T-helper 17 cell (primary cell): ENCODE measurements at places on chromosomes 5 and 9. TPM values are rescaled to one million over a fixed set of nuclear protein-coding genes. Genes with fewer than 3 reads are reported as not detected.

DNA sequence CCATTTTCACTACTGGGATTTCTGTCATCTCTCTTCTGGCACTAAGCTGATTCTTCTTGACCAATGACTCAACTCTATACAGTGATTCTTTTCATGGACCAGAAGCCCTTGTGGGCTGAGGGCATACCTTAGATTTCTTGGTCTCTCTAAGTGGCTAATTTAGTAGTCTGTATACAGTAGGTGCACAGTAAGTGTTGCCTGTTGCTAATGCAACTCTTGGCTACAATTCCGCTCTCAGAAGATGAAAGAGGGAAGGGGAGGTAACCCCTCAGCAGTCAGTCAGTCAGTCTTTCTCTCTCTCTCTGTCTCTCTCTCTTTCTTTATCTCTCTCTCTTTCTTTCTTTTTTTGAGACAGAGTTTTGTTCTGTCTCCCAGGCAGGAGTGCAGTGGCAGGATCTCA lies 115.1 kb upstream of the PANK3 start:
- peaks cover 4% of the 10 kb centered on the region for H3K4me1 ChIP-seq
- no peak overlapping the region for H3K4me3 ChIP-seq
- H3K27me3 ChIP-seq, result peaks cover 59% of the 10 kb centered on the region
- no peak for DNase-seq
- peaks cover 3% of the 10 kb centered on the region for H3K36me3 ChIP-seq

- peaks cover 21% of the 10 kb centered on the region for H3K4me1 ChIP-seq
- H3K4me3 ChIP-seq, result peak overlapping the region; percentile 84
- H3K27ac ChIP-seq, result peak overlapping the region; percentile 78
- H3K36me3 ChIP-seq, result no peaks in the 10 kb centered on the region
- DNase-seq, result no peak
Observed at GRCh38 chr5:68711293-68712200, 382.3 kb upstream of the SLC30A5 start.

DNA sequence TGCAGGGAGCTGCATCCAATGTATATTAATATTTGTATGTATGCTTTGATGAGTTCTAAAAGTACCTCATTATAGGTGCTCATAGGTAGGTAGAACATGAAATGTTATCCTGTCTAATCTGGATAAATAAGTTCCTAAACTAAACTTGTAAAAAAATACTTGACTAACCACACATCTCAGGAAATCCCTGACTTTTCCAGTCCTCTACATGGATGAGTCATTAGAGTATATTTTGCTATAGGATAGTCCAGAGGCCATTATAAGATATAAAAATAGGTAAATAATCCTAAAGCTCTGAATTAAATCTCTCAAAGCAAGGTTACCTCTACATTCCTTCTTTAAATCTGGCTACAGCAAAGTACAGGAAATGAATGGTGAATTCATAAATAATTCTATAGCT lies 404.3 kb downstream of the RAB3C start:
- no peak overlapping the region for H3K4me3 ChIP-seq
- peaks cover 2% of the 10 kb centered on the region for H3K36me3 ChIP-seq
- peaks cover 9% of the 10 kb centered on the region for H3K4me1 ChIP-seq
- no peaks in the 10 kb centered on the region for H3K27me3 ChIP-seq
- no peak for DNase-seq
- no peak overlapping the region for H3K27ac ChIP-seq

GRCh38 chr9:36803961-36804360 lies 230.1 kb downstream of the PAX5 start:
- H3K27ac ChIP-seq, result no peak overlapping the region
- DNase-seq, result no peak
- peaks cover 45% of the 10 kb centered on the region for H3K27me3 ChIP-seq

DNA sequence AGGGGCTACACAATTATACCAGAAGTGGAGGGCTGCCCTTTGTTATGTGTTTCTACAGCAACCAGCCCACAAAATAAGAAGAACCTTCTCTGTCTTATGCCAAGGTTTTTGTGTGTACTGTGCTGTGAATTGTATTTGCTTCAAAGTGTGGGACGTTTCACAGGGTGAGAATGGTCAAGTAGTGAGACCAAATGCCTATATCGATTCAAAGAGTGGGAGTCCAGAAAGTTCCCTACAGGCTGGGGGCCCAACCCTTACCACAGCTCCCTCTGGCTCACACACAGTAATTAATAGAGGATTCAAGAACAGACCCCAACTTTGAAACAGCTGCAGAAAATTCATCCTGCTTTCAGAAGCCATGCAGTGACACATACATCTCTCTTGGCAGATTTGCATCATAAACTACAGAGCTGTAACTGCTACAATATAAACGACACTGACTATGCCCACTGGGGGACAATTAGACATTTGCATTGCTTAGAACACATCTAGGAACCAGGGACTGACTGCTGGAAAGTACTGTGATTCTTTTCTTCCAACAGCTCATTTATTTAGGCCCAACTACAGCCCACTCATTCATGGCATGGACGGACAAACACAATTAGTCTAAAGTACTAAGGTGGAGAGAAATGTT lies 12.8 kb downstream of the ENC1 start:
- no peaks in the 10 kb centered on the region for H3K36me3 ChIP-seq
- no peak overlapping the region for H3K4me3 ChIP-seq
- peaks cover 35% of the 10 kb centered on the region for H3K27me3 ChIP-seq
- DNase-seq, result no peak
- H3K4me1 ChIP-seq, result peaks cover 3% of the 10 kb centered on the region

GRCh38 chr5:36273809-36274526 lies 27.7 kb downstream of the RANBP3L start:
- peaks cover 24% of the 10 kb centered on the region for H3K27me3 ChIP-seq
- H3K36me3 ChIP-seq, result no peaks in the 10 kb centered on the region
- no peak overlapping the region for H3K27ac ChIP-seq
- DNase-seq, result no peak
- peaks cover 8% of the 10 kb centered on the region for H3K4me1 ChIP-seq
- no peak overlapping the region for H3K4me3 ChIP-seq

GRCh38 chr5:19902316-19902934 lies 85.6 kb downstream of the CDH18 start:
- no peaks in the 10 kb centered on the region for H3K4me1 ChIP-seq
- no peaks in the 10 kb centered on the region for H3K27me3 ChIP-seq
- H3K27ac ChIP-seq, result no peak overlapping the region
- H3K36me3 ChIP-seq, result no peaks in the 10 kb centered on the region
- no peak for DNase-seq

DNA sequence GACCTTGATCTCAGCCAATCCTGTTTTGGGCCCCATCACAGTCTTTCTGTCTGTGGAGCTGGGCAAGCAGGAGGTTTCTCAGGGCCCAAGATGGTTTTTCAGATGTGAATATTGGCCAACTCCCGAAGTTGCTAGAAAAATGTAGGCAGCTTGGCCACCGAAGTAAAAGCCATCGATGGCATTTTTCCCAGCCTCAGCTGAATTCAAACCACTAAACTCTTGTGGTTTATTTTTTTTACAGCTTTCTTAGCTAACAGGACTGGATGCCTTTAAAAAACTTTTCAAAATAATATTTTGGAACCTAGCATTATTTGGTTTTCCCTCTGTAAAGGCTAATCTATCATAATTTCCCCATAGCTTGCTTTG lies 102.5 kb upstream of the ERCC6L2 start:
- DNase-seq, result no peak
- H3K4me1 ChIP-seq, result peaks cover 4% of the 10 kb centered on the region
- H3K27me3 ChIP-seq, result peaks cover 38% of the 10 kb centered on the region
- no peaks in the 10 kb centered on the region for H3K36me3 ChIP-seq
- no peak overlapping the region for H3K27ac ChIP-seq
- H3K4me3 ChIP-seq, result no peak overlapping the region

DNA sequence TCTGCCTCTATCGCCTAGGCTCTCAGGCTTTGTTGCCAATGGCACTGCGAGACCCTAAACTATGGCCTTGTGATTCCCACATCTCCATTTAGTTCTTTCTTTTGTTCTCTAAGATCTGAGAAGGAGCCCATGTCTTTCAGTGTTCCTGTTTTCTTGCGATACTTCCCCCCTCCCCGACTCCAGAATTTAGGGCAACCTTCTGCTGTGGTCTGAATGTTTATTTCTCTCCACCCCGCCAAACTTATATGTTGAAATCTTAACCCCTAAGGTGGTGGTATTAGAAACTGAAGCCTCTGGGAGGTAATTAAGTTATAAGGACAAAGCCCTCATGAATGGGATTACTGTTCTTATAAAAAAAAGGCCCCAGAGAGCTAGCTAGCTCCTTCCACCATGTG lies 6.4 kb downstream of the TMC1 start:
- H3K4me3 ChIP-seq, result peak overlapping the region; percentile 91
- no peaks in the 10 kb centered on the region for H3K27me3 ChIP-seq
- peaks cover 36% of the 10 kb centered on the region for H3K4me1 ChIP-seq
- H3K27ac ChIP-seq, result peak overlapping the region; percentile 99

DNA sequence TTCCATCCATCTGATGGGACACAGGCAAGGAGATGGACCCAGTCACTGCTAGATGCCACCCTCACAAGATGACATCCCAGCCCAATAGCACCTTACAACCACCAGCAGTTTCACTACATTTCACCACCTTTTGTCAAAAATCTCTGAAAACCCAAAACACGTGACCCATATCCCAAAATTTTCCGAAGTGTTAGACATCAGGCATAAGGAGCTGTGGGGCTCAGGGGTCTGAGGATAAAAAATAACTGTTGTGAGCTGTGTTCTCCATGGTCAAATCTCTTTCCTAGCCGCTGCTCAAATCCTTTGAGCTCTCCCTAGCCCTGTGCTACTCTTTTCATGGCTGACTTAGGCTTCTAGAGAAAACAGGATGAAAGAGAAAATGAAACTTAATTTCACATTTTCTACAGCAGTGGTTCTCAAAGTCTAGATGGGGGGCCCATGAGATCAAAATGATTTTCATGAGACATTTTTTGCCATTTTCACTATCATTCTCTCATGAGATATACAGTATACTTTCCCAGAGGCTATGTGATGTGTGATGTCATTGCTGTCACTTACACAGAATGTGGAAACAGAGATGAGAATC lies 40.7 kb downstream of the TIMD4 start:
- no peaks in the 10 kb centered on the region for H3K36me3 ChIP-seq
- H3K4me1 ChIP-seq, result no peaks in the 10 kb centered on the region
- no peaks in the 10 kb centered on the region for H3K27me3 ChIP-seq
- H3K4me3 ChIP-seq, result peak overlapping the region; percentile 12

GRCh38 chr5:17670353-17670752 lies 36.1 kb downstream of the TAF11L14 start:
- no peak overlapping the region for H3K27ac ChIP-seq
- no peaks in the 10 kb centered on the region for H3K4me1 ChIP-seq
- H3K36me3 ChIP-seq, result no peaks in the 10 kb centered on the region
- no peak overlapping the region for H3K4me3 ChIP-seq

- H3K27me3 ChIP-seq, result no peaks in the 10 kb centered on the region
- H3K36me3 ChIP-seq, result peaks cover 5% of the 10 kb centered on the region
- peak overlapping the region; percentile 75 for H3K27ac ChIP-seq
Observed at GRCh38 chr9:129580211-129580915, 40.5 kb downstream of the C9orf50 start.

KCTD16 gene
- not detected for total RNA-seq

MLANA gene
- not detected for total RNA-seq

GPR150 gene
- total RNA-seq, result 2.5 TPM

JAKMIP2 gene
- total RNA-seq, result 4.1 TPM

DAB2 gene
- total RNA-seq, result 37.2 TPM
